Activated naive CD8-positive, alpha-beta T cell treated with anti-CD3 and anti-CD28 coated beads for 36 hours (primary cell): ENCODE measurements at places on chromosomes 1 and 21.

DNA sequence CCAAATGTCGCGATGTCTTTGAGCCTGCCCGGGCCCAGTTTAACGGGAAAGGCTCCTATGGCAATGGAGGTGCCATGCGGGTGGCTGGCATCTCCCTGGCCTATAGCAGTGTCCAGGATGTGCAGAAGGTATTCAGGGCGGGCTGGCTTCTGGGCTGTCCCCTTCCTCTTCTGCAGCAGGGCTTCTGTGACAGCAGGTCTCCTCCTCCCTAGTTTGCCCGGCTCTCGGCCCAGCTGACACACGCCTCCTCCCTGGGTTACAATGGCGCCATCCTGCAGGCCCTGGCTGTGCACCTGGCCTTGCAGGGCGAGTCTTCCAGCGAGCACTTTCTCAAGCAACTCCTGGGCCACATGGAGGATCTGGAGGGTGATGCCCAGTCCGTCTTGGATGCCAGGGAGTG is 3.0 kb downstream of the ADPRS start:
- DNase-seq = no peak

DNA sequence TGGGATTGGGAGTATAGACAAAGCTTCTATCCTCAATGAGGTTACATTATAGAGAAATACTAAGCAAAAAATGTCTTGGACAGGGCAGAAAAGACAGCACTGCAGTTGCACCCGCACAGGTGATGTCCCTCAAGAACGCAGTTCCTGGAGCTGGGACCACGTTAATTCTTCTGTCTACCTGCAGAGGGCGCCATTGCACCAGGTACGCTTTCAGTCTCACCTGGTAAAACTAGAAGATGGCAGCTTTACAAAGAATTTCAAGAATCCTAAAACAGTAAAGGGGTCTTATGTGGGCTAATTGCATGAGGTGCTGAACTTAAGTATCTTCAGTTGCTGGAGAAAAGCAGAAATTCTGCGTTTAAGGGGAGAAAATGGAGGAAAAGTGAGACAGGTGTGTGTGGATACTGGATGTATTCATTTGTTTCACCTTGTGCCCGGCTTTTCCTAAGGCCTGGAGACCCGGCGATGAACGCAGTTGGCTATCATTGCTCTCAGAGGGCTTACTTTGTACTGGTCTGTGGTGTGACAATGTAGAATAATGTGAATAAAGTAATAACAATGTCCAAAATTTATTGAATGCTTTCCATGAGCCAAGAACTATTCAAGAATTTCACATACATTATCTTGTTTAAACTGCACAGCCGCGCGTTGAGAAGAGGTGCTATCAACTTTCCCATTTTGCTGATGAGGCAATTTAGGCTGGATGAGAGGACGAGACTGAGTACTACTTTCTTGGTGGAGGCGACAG is 276.3 kb upstream of the GREM2 start:
- peak; percentile 20 for DNase-seq

DNA sequence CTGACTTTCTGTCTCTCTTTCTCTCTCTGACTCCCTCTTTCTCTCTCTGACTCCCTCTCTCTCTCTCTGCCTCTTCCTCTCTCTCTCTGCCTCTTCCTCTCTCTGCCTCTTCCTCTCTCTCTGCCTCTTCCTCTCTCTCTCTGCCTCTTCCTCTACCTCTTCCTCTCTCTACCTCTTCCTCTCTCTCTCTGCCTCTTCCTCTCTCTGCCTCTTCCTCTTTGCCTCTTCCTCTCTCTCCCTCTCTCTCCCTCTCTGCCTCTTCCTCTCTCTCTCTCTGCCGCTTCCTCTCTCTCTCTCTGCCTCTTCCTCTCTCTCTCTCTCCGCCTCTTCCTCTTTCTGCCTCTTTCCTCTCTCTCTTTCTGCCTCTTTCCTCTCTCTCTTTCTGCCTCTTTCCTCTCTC is 18.6 kb upstream of the ANKRD45 start:
- no peak for DNase-seq

DNA sequence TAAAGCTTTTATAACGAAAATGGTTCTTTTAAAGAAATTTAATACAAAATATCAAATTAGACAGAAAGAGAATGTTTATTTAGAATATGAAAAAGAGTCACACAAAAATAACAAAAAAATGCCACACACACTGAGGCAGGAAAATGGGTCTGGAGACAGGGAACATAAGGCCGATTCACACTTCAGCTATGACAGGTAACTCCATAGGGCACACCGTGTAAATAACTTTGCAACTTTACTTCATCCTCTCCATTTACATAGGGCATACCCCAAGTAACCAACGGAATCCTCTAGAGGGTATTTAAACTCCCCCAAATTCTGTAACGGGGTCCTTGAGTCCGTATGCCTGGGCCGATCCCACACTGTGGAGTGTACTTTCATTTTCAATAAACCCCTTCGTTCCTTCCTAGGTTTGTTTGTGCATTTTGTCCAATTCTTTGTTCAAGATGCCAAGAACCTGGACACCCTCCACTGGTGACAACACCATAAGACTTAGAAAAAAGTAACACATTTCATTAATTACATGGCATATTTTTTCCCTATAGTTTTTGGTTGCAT is 23.1 kb upstream of the PTGS2 start:
- no peak for DNase-seq

GRCh38 chr1:6287431-6287886 is 26.6 kb upstream of the GPR153 start:
- no peak for DNase-seq

- no peak for DNase-seq
These were observed 78.2 kb upstream of the SLC44A3 start for GRCh38 chr1:94741996-94742395.

- DNase-seq = no peak
These were observed 82.5 kb downstream of the LRRN2 start for GRCh38 chr1:204602871-204603542.

- no peak for DNase-seq
These were observed 57.9 kb downstream of the CENPF start for GRCh38 chr1:214660900-214661299.
